Kasumi-1 (cell line): ENCODE measurements at places on chromosomes 5 and 9.

- peak; percentile 68 for DNase-seq
Observed at GRCh38 chr9:129954868-129955550, 88.0 kb downstream of the FNBP1 start.

DNA sequence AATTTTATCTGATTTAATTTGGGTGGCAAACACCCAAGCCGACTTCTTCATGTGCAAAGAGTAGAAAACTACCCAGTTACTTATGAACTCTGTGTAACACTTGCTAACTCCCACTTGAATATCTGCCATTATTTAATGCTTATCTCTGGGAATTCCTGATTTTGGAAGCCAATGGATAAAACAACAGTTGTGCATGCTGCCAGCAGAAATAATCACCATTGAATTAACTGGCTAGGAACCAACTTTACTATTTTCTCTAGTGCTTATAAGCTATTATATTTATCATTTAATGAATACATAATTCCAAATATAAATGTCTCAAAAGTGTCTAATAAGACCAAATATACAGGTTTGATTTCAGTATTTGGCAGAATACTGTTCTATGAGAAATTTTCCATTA is 85.7 kb downstream of the IZUMO3 start:
- no peak for DNase-seq

GRCh38 chr9:22813529-22813928 is 366.9 kb downstream of the DMRTA1 start:
- peak; percentile 53 for DNase-seq

GRCh38 chr9:35859310-35859989 is 10.8 kb downstream of the OR13J1 start:
- no peak for DNase-seq

GRCh38 chr9:25613709-25614108 is 64.5 kb downstream of the TUSC1 start:
- no peak for DNase-seq

DNA sequence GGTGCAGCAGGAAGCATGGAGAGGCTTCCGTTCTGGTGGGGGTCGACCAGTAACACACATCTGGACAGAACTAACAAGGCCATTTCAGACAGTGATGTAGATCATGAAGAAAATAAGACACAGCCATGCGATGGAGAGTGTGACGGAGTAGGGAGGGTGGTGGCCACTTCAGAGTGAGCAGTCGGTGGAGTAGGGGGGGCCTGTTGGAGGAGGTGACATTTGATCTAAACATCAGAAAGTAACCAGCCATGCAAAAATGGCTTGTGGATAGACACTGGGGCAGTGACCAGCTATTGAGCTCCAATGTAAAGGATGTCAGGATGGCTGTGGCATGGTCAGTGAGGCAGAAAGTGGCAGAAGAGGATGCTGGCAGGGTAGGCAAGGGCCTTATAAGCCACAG is 65.9 kb downstream of the PPARGC1B start:
- DNase-seq, result no peak

- DNase-seq, result no peak
Observed at GRCh38 chr9:7228726-7229125, 471.0 kb downstream of the KDM4C start.

DNA sequence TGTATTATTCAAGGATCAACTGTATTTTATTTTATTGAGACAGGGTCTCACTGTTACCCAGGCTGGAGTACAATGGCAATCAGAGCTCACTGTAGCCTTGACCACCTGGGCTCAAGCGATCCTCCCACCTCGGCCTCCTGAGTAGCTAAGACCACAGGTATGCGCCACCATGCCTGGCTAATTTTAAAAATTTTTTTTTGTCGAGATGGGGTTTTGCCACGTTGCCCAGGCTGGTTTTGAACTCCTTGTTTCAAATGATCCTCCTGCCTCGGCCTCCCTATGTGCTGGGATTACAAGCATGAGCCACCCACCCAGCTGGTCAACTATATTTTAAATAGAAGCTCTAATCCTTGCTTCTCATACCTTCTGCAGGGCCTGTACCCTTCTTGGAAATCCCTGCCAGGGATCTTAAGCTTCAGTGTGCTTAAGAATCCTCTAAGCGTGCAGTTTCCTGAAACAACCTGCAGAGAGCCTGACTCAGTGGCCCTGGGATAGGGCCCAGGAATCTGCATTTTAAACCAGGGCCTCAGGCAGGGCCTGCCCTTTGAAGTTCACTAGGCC is 2.9 kb downstream of the AKNA start:
- DNase-seq, result no peak

DNA sequence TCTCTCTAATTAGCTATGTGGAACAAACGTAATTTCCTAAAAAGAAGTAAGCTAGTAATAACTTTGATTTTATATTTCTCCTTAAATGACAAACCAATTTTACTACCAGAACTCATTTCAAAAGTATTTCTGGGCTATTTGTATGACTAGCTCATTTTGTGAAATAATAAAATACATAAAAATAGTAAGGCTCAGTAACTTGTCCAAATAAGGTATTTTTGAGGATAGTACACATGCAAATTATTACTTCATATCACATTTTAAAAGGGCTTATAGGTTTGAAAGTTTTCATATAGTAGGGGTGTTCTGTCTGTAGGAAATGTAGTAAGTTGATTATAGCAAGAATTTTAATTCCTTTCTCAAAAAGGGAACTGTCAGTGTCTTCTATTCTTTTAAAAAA is 26.5 kb downstream of the C9orf85 start:
- DNase-seq, result no peak

DNA sequence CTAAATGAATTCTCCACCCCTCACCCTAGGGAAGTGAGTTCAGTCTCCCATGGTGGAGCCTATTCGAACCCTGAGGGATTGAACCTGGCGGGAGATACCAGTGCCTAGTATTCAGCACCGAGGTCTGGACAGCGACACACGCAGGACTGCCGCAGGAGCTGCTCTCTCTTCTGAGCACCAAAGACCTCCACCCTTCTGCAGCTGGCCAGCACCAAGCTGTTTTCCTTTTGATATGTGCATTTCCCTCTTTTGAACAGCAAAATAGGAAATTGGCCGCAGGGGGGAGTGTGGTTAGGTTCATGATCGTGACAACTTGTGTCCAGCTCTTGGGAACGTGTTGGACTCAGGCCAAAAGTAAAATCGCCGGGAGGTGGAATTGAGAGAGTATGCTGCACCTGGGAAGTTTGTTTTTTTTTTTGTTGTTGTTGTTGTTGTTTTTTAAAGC is 1.2 kb upstream of the PCSK1 start:
- DNase-seq, result peak; percentile 82

DNA sequence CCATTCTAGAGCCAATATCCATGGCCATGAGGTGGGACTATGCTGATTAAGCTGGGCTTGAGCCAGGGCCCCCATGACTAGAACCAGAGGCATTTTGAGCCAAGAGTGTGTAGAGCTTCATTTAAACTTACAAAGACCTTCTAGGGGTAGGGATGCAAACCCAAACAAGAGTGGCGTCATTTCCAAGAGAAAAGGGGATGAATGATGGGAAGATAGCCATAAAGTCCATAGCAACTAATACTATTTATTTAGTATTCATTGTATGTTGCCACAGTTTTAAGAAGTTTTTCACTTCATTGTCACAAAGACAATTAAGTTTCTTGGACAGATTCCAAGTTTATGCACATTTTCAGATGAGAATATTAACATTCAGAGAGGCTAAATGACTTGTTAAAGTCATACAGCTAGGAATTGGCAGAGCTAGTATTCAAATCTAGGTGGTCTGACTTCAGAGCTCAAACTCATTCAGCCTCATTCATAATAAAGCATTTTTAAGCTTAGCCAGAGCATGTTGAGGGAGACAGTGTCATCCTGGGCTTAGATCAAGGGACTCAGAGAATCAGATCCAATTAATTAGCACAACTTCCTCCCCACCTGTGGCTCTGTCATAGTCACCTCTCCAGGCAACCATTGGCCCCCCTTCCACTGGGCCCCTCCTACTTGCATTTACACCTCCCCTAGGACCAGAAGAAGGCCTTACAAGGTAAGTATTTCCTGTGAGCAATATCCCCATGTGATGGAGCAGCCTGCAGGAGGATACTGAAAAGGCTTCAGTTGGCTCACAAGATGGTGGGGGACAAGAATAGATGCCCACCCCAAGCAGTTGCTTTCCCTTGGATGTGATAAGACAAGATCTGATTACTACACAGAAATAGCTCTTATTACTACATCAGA is 95.0 kb upstream of the PCSK1 start:
- DNase-seq, result no peak

DNA sequence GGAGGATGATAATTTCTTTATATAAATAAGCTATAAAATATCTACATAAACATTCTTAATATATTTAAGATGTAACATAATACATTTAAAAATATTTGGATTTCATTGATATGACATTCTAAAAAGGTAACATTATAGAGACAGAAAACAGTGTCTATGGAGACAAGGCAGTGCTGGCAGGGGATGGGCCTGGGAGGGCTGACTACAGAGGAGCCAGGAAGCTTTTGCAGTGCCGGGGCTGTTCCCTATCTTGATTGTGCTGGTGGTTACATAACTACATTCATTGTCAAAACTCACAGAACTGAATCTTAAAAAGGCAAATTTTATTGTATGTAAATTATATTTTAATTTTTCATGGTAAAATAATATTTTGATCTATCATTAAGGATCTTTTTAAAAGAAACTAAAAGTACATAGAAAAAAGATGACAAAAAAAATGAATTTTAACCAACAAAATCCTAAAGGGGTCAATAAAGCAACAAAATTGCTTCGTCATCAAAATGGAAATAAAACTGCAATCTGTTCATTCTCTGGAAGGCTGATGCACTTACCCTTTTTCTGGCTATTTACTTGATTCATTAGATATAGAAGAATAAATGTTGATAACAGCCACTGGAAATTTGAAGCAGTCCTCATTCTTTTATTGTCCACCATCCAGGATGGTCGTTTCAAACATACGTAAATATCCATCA is 26.3 kb downstream of the LIFR start:
- DNase-seq, result no peak
